ENCODE measurements at places on chromosomes 6 and 20.

GRCh38 chr6:124551711-124552233, 410.5 kb upstream of the RNF217 start:
- no peak for DNase-seq

DNA sequence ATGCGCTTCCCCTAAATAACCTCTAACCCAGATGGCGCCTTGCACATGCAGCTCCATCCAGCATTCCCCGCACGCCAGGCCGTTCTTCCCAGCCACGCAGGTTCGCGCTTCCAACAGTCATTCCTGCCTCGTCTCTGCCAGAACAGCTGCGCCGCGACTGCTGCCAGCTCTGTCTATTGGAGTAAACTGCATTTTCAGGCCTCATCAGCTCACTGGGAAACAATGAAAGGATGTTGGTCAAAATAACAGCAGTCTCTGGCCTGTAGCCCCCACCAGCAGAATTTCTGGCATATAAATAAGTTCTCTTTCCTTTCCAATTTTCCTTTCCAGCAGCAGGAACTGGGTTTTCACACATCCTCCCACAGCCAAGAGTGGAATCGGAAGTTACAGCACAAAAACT, 14.6 kb downstream of the NRSN1 start:
- DNase-seq: no peak

GRCh38 chr6:134424798-134425170, 106.9 kb upstream of the SGK1 start:
- DNase-seq: no peak

- no peak for DNase-seq
Observed at GRCh38 chr6:441126-441920, 49.8 kb downstream of the IRF4 start.

DNA sequence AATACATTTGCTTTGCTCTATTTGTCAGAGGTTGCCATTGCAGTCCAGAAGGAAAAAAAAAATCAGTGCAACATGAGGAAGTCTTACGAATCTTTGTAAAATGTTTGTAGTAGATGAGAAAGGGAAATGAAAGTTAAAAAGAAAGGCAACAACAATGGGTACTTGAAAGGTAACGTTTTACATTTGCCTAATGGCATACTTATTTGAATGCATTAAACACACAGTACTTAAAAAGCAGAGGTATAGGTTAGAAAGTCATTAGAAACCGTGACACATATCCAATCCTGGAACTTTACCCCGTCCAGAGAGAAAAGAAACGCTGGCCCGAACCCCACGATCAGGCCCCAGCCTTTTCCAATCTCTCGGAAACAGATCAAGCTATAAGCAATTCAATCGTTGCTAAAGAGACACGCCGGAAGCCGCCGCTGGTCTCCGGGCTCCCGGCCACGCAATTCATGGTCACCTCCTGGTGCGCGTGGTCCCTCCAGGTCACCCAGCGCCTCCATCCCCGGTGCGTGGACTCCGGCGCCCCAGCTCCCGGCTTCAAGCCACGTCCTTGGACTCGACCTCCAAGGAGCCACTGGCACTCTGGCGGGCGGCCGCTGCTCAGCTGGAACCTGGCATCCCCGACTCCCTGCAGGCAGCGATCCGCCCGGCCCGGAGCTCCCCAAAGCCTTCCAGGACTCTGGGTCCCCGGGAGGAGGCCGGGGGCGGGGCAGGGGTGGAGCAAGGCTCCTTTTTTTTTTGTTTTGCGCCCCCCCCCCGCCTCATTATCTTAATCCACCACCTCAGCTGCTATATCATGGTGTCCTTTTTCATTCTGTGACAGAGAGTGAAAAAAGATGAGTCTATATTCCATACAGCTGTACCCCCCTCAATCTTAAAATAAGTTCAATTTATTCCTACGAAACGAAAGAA, at the start of gene SLC18B1:
SLC18B1 (minus strand) TSS at position 687 of the 918 bp plus-strand sequence; CDS start at position 506, 181 bp downstream.
- no peak for DNase-seq

DNA sequence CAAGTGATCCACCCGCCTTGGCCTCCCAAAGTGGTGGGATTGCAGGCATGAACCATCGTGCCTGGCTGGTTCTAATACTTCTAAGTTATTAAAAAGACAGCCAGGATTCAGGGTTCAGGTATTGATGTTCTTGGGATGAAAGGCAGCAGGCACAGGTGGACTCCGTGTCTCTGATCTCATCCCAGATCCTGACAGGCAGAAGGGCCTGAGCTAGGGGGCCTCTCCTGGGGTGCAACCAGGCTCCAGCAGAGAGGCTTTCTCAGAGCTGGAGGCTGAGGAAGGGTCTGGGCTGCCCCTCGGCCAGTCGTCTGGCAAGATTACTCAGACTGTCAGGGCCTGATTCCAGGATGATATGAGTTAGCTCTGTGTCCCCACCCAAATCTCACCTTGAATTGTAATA, 106.3 kb downstream of the SCML4 start:
- DNase-seq: no peak

- DNase-seq: no peak
Observed at GRCh38 chr20:49167811-49168507, 20.2 kb downstream of the STAU1 start.

DNA sequence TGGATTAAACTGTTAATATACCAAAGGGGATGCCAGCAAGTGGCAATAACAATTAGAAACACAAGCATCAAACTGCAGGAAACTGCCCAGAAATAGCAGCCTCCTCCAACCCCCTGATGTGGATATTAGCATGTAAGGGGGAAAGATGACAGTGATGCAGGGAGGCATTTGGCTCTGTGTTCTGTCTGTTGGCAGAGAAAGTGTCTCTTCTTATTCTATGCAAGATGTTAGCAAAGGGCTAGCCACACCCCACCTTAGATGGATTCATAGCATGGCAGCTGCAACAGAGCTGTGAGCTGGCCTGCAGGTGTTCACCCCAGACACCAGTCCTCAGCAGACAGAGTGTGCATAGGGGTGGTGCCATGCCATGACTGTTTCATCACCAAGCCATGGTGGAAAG, 38.0 kb downstream of the SCP2D1 start:
- no peak for DNase-seq

DNA sequence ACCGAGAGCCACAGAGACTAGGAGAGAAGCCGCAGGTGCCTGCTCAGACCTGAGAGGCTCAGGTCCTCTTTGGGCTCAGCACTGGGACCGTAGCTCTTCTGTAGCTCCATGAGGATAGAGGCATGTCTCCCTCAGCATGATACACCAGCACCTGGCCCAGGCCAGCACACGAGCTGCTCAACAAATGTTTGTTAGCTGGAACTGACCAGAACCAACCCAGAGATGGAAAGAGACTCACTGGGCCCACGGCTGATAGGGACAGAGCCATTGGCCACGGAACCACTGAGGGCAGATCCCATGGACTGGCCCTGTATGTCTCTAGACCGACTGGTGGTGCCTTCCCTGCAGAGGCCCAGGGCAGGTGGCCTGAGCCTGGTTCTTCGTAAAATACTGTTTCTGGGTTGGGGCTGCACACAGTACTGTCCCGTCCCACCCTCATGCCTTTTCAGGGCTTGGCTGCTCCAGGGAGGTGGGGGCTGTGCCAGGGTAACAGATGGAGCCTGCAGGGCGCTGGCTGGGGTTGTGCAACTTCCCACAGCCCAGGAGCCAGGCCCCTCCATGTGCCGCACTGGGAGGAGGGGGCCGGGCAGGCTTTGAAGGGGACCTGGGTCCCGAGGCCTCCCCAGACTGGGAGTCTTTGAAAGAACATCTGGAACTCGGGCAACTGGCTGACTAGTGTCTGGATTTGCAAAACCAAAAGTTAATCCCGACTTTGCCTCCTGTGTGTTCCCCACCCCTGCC, 5.2 kb downstream of the C20orf204 start:
- no peak for DNase-seq

GRCh38 chr20:8007490-8007889, 12.1 kb downstream of the TMX4 start:
- DNase-seq: no peak

DNA sequence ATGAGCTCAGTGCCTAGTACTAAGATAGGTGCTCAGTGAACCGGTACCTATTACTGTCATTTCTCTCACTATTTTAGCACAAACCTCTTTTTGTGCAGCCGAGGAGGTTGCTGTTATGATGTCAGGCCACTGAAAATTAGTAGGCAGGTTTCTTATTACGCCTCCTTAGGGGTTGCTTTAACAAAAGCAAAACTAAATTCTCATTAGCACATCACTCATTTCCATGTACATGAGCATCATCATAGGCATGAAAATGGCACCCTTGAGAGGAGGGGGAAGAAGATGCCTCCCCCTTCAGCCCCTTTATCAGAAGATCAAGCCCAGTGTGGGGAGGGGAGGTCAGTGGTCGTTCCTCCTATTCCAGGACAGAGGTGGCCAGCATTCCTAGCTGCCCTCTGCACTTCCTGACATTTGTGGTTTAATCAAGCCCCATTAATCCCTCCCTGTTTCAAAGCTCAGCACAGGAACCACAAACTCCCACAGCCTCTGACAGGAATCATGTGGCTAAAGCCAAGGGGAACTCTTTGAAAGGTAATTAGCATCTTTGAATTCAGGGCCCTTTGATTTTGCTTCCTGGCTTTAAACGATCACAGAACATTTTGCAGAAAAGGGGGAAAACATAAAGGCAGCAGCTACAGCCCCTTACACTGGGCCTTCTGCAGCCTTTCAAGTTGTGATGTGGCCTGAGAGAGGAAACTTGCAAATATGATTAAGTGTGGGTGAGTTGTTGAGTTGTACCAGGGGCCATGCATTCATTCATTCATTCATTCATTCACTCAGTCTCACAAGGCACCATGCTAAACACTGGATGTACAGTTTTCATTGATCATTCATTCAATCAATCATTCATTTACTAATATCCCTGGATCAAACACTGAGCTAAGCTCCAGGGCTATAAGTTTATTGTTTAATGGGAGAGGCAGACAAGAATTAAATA, 31.9 kb upstream of the PSMF1 start:
- no peak for DNase-seq

DNA sequence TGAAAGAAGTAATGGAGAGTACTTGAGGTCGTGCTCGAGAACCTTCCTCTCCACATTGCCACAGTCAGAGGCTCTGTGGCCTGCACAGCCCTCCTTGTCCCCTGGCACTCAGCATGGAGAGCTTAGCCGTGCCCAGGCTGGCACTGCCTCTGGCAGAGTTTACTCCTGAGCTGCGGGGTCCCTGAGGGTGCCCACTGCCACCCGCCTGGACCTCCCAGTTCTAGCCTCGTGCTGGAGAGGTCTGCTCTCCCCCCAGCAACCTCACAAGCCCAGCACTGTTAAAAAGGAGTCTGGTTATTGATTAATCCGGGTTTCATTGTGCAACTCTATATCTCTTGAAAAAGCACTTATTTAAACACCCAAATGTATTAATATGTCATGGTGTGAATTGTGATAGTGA, 226.8 kb downstream of the TMEM242 start:
- DNase-seq: no peak

DNA sequence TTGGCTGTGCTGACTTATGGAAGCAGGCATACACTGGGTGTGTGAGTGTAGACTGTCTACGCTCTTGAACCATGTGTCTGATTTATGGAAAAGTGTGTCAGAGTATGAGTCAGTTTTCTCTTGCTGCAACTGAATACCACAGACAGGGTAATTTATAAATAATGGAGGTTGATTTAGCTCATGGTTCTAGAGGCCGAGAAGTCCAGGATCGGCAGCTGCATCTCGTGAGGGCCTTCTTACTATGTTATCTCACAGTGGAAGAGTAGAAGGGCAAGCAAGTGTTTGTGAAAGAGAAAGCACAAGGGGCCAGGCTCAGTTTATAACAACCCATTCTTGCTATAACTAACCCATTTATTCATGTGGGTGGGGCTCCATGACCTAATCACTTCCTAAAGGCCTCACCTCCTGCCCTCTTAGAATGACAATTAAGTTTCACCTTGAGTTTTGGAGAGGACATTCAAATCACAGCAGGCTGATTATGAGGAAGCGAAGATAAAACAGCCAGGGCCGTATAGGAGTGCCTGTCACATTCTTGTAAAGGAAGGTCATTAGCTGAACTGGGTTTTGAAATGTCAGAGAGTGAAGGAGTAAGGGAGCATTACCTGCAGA, 6.7 kb downstream of the GPR31 start:
- DNase-seq: no peak

- no peak for DNase-seq
Observed at GRCh38 chr6:11043961-11044711, at the start of gene ELOVL2. ELOVL2 (minus strand) TSS chr6:11044305; CDS start chr6:11044230, 75 bp downstream.

DNA sequence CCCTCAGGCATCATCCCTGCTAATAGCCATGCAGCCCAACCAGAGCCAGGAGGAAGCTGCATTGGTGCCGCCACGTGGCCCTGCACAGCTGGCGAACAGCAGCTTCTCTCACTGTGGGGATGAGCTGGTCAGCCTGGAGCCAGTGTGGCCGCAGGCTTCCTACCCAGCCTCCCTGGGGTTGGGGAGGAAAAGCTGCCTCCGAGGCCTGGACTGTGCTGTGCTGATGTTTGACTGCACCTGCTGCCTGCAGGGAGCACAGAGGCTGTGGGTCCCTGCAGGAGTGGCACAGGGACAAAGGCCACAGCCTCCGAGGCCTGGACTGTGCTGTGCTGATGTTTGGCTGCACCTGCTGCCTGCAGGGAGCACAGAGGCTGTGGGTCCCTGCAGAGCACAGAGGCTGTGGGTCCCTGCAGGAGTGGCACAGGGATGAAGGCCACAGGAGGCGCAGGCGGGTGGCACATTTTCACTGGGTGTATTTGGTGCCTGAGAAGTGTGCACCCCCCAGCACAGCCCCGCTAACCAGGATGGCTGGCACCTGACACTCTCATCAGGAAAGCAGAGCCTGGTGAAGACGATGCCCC, 83.9 kb downstream of the DLL1 start:
- DNase-seq: no peak

GRCh38 chr6:20655317-20655716, 121.1 kb downstream of the CDKAL1 start:
- no peak for DNase-seq

GRCh38 chr6:152727507-152727906, 23.1 kb upstream of the VIP start:
- no peak for DNase-seq

DNA sequence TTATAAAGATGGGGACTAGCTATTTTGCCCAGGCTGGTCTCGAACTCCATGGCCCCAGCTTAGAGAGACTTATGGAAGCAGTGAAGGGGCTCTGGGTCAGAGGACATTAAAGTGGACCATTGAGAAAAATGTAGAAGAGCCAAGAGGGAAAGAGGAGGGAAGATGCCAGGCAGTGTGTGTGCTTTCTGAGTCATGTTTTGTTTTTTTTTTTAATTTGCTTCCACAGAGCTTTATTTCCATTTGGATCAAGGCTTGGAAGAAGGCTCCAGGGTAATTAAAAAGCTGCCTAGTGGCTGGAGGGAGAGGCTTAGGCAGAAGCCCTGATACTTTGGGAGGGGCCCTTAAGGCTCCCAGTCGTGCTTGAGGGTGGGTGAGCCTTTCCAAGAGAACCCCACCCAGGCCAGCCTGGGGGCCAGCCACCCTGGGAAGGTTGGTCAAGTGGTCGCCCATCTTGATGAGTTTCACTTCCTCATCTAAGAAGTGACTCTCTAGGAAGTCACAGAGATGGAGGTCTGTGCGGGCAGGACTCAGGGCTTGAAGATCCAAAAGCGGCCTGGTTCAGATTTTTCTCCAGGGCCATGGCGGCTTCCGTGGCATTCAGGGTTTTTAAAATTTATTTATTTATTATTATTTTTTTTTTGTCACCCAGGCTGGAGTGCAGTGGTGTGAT, 3.0 kb upstream of the ZNF335 start:
- no peak for DNase-seq

DNA sequence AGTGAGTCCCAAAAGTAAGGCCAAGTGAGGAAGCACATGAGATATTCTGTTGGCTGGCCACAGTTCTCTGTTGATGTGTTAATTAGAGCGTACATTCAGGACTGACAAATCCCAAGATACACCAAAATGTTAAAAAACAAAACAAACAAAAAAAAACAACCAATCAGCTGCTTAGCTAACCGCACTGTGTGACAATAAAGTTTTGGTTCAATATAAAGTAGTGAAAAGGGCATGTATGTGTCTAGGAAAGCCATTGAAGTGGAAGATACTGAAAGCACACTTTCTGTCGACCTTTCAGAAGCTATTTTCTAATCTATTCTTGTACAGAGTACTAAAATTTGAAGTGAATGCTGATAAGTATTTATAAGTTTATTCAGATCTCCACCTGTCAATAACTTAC, 26.1 kb downstream of the NHLRC1 start:
- no peak for DNase-seq

All from stimulated activated CD4-positive, alpha-beta T cell treated with anti-CD3 and anti-CD28 coated beads, Interleukin-1b, Interleukin-23, amount 100 ng/mL, for 1 hour (primary cell).